ENCODE measurements at places on chromosomes 2 and 18.

DNA sequence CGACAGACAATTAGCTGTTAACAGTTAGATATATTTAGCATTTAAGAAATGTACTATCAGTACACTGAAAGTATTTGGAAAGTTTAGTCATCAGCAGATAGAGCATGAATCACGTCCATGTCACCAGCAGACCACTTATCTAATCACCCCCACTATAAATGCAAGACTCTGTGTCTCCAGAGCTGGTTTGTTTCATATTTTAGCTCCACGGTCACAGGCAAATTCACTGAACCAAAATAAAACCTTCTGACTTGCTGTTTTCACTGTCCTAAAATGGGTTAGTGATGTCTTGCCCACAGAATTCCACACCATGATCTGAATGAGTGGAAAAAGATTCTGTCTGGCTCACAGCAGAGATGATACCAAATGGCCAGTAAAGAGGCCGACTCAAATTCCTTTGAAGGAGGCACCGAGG is 64.9 kb downstream of the CDH2 start:
- DNase-seq = no peak

DNA sequence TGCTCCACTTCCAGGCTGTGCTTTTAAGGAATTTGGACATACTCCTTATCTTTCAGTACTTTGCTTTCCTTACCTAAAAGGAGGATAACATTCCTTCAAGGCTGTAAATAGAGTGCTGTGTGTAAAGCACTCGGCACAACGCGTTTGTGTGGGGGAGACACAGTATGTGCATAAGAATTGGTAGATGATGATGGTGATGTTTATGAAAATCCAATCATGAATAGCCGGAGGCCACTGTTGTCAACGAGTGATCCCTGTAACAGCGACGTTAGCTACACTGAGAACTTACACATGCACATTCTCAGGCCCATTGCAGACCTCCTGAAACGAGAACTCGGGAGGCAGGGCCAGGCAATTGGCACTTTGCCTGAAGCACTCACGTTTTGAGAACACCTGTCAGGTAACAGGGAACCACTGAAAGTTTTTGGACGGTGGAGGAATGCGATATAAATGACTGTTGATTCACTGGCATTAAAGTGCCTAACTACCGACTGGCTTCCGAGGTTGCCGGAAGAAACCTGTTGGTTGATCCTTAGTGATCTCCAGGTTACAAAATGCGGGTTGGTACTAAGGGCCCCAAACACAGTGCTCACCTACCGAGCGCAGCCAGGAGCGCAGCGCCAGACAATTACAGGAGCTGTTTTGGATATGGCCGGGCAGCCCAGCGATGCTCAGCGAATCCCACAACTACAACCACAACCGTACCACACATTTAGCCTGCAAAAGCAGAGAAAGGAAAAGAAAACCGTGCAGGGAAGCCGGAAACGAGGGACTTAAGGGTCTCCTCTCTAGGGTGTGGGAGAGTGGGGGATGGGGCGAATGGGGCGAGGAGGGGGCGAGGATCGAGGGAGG is 1.0 kb upstream of the MAP4K4 start:
- DNase-seq = no peak

- no peak for DNase-seq
These were observed 263.3 kb downstream of the TFCP2L1 start for GRCh38 chr2:121021685-121022084.

DNA sequence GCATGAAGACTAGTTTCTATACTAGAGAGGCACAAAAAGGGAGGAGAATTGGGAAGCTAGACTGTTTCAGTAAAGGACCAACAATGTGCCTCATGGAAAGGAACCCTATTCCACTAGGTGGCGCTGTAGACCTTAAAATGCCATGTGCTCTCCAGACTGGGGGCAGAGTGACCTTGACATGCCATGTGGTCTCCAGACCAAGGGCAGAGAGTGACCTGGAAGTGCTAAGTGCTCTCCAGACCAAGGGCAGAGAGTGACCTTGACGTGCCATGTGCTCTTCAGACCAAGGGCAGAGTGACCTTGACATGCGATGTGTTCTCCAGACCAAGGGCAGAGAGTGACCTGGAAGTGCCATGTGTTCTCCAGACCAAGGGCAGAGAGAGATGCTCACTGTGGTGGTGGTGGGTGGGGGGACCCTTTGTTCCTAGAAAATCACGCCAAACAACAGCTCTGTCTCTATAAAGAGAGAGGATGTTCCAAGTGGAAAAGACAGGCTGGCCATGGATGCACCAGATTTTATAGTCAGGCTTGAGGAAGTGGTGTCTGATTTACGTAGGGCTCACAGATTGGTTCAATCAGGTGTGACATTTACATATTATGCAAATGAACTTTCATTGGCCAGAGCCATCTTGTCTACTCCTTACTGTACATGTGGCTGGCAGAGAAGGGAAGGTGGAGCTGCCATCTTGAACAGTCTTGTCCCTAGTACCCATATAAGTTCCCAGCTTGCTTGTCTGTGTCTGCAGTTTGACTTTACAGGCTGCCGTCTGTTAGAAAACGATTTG is 344.0 kb upstream of the DDX18 start:
- DNase-seq = peak; percentile 23

- DNase-seq = peak; percentile 18
These were observed 37.9 kb downstream of the B4GALT6 start for GRCh38 chr18:31646332-31647126.

- no peak for DNase-seq
These were observed 451.5 kb downstream of the EPHA4 start for GRCh38 chr2:221120643-221121042.

DNA sequence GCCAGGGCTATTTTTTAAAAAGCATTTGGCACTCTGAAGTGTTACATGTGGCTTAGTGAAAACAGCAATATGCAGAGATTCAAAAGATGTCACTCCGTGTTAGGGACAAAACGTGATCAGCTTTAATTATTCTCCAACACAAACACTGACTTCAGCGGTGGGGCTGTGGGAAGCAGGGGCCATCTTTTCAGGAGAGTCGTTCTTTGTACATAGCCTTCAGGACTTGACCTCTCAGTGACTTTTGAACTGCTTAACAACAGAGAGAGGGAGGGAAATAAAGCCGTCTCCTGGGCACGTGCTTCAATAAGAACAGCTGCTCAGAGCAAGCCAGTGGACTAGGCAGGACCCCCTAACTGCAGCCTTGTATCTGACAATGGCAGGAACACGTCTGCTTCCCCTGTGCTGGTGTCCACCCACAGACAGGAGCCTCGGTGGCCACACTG is 95.0 kb upstream of the HDAC4 start:
- no peak for DNase-seq
